ENCODE measurements at places on chromosomes 16 and 17.

DNA sequence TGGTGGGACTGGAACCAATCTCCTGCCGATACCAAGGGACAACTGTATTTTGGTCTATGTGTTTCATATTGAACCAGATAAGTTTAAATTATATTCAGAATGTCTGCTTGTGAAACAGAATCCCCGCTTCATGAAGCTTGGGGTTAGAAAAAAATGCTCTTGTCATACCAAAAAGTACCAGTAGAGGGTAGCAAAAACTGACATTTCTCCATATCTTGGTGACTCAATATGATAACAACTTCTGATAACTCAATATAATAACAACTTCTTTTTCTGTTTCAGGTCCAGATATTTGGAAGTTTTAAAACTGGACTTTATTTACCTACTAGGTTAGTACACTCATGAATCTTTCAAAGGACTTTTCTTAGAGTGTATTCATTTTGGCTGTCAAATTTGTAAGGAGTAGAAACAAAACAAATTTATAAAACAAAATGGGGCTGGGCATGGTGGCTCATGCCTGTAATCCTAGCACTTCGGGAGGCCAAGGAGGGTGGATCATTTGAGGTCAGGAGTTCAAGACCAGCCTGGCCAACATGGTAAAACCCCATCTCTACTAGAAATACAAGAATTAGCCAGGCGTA, 52.3 kb upstream of the ADCY7 start:
- no peak for DNase-seq

DNA sequence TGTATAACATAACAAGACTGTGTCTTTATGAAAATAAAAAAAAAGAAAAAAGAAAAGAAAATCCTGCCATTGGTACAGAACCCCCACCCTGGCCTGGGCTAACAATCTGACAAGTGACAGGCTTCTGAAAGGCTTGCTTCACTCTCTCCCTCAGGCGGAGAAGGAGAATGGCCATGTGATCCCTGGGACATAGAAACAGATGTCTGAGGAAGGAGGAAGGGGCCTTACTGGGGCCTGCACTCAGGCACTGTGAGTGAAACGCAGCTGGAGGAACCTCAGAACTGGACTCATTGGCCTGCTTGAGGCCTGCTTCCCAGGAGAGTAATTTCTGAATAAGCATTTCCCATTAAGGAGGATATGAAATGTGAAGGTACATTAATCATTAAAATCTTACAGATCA, 17.5 kb downstream of the MAP3K14 start:
- no peak for DNase-seq

DNA sequence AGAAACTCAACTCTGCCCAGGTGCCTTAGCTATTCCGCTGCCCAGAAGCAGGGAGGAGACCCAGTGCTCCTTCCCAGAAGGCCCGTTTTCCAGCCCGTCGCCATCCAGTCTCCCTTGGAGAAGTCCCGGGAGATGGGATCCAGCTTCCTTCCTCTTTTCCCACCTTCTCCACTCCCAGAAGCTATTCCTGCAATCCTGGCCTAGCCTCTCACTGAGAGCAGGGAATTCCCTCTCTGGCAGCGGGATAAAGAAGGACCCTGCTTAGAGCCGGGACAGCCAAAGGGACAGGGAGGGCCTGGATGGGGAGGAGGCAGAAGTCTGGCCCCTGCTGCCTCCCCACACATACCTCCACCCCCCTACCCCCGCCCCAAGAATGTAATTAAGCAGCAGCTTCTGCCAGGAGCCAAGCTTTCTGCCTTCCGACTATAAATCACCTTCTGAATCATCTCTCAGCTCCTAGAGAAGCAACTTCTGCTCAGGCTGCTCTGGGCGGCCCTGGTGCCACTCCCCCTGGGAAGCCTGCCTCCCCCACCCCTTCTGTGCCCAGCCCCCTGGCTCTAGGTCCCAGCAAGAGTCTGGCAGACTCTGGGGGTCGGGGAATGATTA, 6.4 kb downstream of the WNT3 start:
- DNase-seq = no peak

GRCh38 chr17:58312021-58312630, 16.5 kb downstream of the TSPOAP1 start:
- DNase-seq = no peak

GRCh38 chr17:40295488-40296436, 8.1 kb downstream of the CDC6 start:
- no peak for DNase-seq

- no peak for DNase-seq
Measured at GRCh38 chr17:51745993-51746392, 412.5 kb downstream of the CA10 start.

- DNase-seq = no peak
Measured at GRCh38 chr16:63744077-63744874, 1377.6 kb downstream of the CDH11 start.

- DNase-seq = no peak
Measured at GRCh38 chr17:67476787-67477335, 99.8 kb downstream of the PITPNC1 start.

DNA sequence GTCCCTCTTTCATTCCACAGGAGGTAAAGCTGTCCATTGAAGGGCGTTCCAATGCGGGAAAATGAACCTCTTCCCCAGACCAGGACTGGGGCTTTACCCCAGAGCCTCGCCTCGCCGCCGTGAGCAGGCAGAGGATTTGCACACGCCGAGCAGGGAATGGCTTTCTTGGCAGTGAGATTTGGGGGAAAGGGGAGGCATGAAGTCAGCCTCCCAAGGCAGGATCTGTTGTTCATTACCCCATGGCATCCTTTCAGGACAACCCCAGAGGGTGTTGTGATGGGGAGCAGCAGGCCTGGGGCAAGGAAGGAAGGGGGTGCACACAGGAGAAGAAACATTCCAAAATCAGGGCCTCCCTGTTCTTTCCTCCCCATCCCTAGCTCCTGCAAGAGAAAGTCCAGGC, 6.0 kb downstream of the ATXN1L start:
- no peak for DNase-seq

- DNase-seq = no peak
Measured at GRCh38 chr17:47990962-47991731, 20.2 kb downstream of the CDK5RAP3 start.

DNA sequence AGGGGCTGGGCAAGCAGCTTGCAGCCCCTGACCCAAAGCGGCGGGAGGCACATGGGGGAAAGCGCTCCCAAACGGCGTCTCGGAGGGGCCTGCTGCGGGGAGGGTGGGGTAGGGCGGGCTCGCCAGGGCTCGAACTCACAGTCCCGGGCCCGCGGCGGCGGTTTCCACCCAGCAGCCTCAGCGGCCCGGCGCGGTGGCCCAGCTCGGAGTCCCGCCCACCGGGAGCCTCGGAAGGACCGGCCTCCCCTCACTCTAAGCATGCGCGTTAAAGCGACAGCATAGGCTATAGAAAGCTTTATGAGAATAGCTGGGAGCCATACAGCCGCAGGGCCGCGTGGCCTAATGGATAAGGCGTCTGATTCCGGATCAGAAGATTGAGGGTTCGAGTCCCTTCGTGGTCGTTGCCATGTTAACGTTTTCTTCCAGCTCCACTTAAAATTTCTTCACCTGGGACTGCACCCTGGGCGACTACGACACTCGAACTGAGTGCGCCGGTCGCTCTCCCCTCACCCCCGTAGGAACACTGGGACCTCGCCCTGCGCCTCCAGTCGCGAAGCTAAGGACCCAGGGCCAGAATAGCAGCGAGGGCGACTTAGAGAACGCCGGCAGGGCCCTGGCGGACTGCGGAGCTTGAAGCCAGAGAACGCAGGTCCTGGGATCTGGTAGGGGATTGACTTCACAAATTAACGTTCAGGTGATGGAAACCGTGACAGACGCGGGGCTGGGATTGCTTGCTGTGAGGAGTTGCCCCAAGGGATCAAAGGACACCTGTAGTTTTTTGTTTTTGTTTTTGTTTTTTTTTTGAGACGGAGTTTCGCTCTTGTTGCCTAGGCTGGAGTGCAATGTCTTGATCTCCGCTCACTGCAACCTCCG, 15.8 kb downstream of the ZNF213 start:
- peak; percentile 93 for DNase-seq

GRCh38 chr17:72123530-72124437, 3.0 kb downstream of the SOX9 start:
- DNase-seq = no peak

DNA sequence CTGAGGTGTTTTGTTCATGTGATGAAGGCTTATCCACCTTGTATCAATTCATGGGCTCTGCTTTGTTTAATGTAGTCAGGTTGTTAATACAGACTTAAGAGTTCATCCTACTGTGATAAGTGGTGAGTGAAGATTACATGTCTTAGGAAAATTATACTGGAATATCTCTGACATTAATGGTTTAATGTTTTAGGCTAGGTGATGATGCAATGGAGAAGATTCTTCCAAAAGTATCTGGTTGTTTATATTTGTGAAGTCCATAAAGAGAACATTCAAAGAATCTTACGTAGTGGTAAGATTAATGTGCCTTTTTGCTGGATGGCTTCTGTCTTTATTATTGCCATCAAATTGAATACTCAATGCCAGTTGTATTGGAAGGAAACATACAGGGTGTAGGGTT, 236.4 kb downstream of the BCAS3 start:
- DNase-seq = no peak
